Activated CD4-positive, alpha-beta T cell treated with anti-CD3 and anti-CD28 coated beads for 36 hours (primary cell): ENCODE measurements at places on chromosomes 2 and 18. TPM values are rescaled to one million over a fixed set of nuclear protein-coding genes. Genes with fewer than 3 reads are reported as not detected.
A peak's percentile ranks its signal among the peaks of the same experiment; 100 is the strongest.

DNA sequence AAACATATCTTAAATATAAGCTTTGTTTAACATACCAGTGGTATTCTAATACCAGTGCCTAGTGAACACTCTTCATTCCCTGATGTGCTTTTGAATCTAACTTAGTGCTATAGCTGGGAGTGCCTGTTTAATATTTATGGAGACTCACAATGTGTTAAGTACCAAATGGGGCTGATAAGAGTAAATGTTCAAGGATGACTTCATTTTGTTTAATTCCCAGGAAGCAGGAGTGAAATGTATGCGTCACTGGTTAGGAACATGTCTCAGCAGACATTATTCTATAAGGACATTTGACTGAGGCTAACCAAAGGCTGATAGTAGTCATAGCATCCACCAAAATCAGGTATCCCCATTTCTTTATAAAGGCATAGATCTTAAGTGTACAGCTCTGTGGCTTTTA lies 31.7 kb upstream of the LINC00305 start:
- DNase-seq, result no peak

The EPB41L5 gene
- 2.4 TPM for total RNA-seq

DNA sequence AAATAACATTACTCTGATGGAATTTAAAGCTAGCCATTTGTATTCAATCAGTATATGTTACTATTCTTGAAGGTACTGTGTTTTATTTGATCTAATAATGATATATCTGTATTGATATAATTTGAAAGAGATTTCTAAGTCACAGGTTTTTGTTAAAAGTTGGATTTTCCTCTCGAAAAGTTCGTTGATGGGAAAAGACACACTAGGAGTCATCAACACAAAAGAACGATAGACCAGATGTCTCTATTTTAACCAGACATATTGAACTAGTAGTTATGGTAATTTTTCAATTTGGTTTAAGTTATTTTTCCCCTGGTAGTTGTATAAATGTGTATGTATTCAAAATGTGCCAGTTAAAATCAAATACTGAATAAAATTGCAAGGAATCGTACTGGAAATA lies 2.5 kb downstream of the ASXL3 start:
- no peak for DNase-seq

DNA sequence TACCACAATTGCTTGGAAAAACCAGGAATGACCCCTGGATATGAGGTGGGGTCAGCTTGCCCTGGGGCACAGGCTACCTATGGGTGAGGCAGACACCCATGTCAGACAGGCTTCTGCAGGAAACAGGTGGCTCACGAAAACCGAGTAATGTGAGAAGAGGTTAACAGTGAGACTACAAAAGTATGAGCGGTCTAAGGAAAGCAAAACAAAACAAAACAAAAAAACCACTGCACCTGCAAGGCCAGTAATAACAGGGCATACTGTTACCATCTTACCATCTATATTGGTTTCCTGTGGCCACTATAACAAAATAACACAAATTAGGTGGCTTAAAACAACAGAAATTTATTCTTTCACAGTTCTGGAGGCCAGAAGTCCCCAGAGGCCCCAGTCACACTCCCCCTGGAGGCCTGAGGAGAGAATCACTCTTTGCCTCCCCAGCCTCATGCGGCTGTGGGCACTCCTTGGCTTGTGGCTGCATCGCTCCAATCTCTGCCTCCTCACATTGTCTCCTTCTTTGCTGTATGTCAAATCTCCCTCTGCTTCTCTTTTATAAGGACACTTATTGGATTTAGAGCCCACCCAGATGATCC lies 86.6 kb upstream of the EPC2 start:
- peak; percentile 38 for DNase-seq
